Stimulated activated CD8-positive, alpha-beta memory T cell treated with anti-CD3 and anti-CD28 coated beads, Interleukin-7, amount 100 ng/mL, for 1 hour (primary cell): ENCODE measurements at places on chromosomes 12 and 14.

DNA sequence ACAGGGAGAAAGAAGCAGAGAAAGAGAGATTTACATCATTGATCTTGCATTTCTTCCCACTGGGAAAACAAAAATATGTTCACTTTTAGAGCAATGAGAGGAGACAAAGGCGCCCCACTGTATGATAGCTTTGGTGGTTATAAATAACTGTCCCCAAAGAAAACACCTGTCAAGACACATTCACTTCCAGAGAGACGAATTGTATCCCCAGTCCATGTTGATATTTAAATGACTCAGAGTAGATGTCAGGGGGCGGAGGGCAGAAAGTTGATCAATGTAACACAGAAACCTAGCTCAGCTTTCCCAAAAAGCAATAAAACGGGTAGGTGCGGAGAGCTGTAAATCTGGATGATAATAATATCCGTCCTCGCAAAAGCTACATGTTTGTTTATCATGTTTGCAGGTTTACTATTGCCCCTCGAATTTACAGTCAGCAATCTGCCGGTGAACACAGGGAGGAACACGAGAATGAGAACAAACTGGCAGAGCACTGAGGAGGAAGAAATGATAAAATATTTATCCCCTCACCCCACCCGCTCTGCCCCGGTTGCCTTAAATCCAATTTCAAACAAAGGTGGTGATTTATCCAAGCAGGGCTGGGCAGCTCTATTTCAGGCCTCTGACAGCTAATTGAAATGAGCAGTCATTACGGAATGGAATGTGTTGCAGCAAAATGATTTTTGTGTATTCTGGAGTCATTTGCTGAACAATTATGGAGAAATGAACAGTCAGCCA is 84.4 kb downstream of the CMKLR1 start:
- no peak for DNase-seq

DNA sequence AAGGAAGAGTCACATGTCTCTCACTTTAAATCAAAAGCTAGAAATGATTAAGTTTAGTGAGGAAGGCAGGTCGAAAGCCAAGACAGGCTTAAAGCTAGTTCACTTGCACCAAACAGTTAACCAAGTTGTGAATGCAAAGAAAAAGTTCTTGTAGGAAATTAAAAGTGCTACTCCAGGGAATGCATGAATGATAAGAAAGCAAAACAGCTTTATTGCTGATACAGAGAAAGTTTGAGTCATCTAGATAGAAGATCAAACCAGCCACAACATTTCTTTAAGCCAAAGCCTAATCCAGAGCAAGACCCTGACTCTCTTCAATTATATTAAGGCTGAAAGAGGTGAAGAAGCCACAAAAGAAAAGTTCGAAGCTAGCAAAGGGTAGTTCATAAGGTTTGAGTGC is 193.6 kb downstream of the MSRB3 start:
- DNase-seq, result no peak

DNA sequence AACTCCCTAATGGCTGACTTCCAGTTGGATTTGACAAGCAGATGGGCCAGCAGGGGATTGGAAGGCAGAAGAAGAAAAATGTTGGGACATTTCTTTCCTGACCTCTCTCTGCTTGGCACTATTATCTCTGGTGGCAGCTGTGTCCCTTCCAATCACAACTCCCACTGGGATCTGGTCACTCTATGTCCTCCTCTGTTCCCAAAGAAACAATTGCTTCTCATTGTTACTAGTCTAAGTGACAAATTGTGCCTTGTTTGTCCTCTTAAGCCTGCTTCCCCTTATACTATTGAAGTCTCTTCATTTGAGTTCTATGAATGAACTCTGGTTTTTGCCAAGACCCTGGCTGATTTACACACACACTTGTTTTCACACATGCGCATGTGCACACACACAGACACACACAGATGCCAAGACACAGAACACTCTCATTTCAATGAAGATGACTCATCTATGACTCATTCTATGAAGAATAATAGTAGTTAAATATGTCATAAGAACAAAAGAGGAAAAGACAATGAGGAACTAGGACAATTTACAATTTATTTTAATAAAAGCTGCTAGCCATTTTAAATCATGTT is 83.0 kb upstream of the FAR2 start:
- no peak for DNase-seq

- no peak for DNase-seq
Measured at GRCh38 chr12:64080319-64081007, 141.6 kb downstream of the KICS2 start.

DNA sequence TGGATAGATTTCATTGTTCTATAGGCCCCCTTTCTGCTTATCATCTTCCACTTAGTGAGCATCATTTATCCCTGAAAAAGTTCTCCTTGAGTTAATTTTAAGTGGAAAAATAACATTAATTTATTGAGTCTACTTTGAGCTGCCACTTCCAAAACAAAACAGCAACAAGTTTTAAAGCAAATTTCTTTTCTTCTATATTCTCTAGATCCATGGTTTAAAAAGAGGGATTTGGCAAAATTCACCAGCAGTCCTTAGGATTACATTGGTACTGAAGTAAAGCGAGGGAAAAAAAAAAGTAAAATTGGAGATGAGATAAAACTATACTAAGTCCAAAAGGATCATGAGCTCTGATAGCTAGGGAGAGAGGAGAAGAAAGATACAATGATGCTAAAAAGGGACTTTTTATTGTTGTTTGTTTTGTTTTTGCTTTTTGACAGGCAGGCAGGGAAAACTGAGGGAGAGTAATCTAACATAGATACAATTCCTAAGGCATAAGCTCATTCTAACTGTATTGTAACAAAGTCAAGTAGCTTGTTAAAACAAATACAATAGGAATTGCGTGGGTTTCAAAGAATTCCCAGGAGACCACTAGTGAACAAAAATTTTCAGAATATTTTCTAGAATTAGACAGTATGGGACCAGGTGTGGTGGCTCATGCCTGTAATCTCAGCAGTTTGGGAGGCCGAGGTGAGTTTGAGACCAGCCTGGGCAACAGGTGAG is 19.2 kb upstream of the PLEKHA5 start:
- no peak for DNase-seq

GRCh38 chr14:52380294-52380693 is 66.2 kb downstream of the PTGER2 start:
- no peak for DNase-seq

DNA sequence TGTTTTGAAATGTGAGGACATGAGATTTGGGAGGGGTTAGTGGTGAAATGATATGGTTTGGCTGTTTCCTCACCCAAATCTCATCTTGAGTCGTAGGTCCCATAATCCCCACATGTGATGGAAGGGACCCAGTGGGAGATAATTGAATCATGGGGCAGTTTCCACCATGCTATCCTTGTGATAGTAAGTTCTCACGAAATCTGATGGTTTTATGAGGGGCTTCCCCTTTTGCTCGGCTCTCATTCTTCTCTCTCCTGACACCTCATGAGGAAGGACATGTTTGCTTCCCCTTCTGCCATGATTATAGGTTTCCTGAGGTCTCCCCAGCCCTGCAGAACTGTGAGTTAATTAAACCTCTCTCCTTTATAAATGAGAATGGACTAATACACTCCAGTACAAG is 18.0 kb downstream of the GALNT6 start:
- no peak for DNase-seq

GRCh38 chr12:62525271-62525670 is 58.6 kb downstream of the MON2 start:
- DNase-seq, result no peak

DNA sequence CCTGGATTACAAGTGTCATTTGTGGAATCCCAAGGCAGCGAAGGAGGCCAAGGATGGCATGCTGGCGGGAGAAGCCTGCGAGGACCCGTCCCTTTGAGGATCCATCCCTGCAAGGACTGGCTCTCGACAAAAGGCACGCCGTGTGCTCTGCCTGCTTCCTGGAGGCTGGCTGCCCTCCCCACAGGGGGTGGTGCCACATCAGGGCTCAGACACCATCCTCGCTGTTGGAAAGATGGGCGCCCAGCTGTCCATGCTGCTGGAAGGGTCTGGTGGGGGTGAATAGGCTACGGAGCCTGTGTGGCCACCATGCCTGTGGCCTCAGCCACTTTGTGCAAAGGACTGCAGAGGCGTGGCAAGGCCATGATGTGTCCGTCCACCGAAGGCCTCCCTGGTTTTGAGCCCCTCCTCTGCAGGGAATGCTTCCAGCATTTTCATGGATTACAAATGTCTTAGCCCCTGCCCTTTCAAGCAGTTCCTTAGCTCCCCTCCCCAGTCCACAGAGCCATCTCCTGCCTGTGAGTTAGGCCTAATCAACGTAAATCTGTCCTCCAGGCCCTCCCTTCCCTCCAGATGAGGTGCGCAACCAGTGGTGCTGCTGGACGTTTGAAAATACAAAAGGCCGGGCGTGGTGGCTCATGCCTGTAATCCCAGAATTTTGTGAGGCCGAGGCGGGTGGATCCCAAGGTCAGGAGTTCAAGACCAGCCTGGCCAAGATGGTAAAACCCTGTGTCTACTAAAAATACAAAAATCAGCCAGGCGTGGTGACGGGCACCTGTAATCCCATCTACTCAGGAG is 22.1 kb downstream of the ZBTB42 start:
- no peak for DNase-seq

DNA sequence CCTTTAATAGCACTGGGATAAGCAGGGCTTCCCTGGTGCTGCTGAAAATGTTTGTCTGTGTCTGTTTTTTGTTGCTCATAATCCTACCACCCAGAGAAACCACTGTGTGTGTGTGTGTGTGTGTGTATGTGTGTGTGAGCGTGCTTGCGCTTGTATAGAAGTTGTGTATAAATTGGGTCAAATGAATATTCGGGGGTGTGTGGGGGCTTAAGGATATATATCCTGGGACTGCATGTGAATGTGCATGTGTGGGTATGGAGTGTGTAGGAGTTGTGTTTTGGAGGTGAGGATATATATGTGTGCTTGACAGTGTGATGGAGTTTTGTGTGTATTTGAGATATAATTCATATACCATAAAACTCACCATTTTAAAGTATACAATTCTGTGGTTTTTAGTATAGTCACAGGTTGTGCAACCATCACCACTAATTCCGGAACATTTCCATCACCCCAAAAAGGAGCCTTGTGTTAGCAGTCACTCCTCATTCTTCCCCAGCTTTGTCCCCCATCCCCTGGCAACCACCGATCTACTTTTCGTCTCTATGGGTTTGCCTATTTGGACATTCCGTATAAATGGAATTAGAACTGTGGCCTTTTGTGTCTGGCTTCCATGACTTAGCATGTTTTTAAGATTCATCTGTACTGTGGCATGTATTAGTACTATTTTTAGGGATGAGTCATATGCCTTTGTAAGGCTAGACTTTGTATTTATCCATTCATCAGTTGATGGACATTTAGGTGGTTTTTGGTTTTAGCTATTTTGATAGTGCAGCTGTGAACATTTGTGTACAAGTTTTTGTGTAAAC is 25.6 kb downstream of the TCTN1 start:
- DNase-seq, result no peak

- no peak for DNase-seq
Measured at GRCh38 chr14:70043001-70043400, 145.8 kb downstream of the SLC8A3 start.

DNA sequence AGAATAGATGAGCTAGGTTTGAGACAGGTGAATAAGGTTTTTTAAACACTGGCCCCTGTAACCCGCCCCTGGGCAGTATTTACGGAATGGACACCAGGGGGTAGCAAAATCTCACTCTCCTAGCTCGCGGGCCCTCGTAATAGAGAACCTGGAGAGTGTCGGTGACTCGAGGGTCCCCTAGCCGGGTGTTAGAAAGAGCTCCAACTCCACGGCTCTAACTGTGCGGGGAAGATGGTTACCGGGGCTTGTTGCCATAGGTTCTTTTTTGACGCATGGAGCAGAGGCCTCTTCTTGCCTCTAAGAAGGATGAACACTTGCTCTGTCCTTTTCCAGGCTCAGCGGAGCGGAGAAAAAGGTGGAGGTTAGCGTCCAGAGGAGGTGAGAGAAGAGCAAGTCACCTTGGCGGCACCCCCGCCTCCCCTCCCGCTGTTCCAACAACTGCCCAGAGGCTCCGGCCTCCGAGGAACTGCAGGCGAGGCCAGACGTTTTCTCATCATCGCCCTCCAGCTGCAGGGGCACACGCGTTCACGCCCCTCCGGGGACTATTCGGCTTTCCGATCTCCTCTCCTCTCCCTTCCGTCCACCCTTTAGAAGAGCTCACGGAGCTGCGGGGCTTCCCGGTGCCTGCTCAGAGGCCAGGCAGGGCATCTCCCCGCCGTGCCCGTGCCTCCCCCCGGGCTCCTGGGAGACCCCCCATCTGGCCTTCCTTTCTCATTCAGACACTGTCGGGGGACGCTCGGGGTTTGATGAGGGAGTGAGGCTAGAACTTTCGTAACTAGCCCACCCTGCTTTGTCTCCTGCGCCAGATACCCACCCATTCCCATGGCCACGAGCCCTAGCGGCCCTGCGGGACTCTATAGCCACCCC is 1.4 kb upstream of the ARHGEF40 start:
- DNase-seq, result no peak

- DNase-seq, result no peak
Measured at GRCh38 chr12:105980533-105980932, 158.2 kb downstream of the NUAK1 start.

DNA sequence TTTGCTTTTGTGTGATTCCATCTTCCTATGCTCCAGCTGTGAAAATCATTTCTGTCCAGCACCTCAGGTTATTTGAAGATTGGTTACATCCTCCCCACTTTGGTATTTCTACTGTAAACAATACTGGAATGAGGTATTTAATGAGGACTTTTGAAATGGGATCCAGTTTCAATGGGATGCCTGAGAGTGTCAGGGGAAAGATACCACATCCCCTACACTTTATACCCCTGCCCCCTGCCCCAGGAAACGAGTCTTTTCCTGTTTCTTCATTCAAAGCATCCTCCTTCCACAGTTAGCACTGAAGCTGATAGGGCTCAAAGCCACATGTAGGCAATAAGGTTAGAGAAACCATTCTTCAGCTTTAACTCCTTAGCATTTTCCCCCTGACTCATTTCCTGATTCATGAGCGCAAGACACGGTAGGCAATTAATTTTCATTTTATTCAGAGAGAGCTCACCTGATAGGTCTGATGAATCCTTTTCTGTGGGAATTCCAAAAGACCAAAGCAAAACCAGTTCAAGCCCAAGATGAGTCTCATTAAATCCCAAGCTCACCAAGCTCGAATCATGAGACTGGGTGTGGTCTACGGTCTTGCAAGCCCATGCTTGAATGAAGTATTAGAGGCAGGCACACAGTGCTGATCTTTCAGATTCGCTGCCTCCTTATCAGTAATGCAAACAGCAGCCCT is 143.6 kb upstream of the CRY1 start:
- DNase-seq, result no peak

GRCh38 chr12:54486173-54486867 is 11.2 kb upstream of the NCKAP1L start:
- no peak for DNase-seq
